A549 treated with RU486 at 1 μM for 4 hours (cell line): ENCODE measurements at places on chromosomes 3 and 15. TPM values are rescaled to one million over a fixed set of nuclear protein-coding genes. Genes with fewer than 3 reads are reported as not detected.

GOLGA8S gene
- total RNA-seq: 0.09 to 0.16 TPM (median 0.14 TPM) in 5 replicates

SHC4 gene
- 0.74 to 1.3 TPM (median 0.94 TPM) in 5 replicates for total RNA-seq

CHRNA7 gene
- 3.0 to 4.6 TPM (median 4.1 TPM) in 5 replicates for total RNA-seq

HYAL1 gene
- total RNA-seq: 0.27 to 0.50 TPM (median 0.45 TPM) in 5 replicates

KLHL40 gene
- total RNA-seq: not detected in 5 replicates

PRR23B gene
- not detected in 5 replicates for total RNA-seq

ADGRG7 gene
- total RNA-seq: not detected in 5 replicates

KATNBL1 gene
- 17.3 to 36.5 TPM (median 34.7 TPM) in 5 replicates for total RNA-seq

GOLGA8J gene
- not detected in 5 replicates for total RNA-seq

PYGO1 gene
- total RNA-seq: 5.1 to 7.8 TPM (median 7.4 TPM) in 5 replicates

DUOX1 gene
- 0.02 TPM in 1 of 5 replicates, not detected in the others for total RNA-seq

LRRC15 gene
- 0.15 to 0.22 TPM (median 0.22 TPM) in 5 replicates for total RNA-seq

MORC1 gene
- not detected in 5 replicates for total RNA-seq

RBP2 gene
- not detected in 5 replicates for total RNA-seq
